ENCODE measurements at places on chromosomes 11 and 22. TPM values are rescaled to one million over a fixed set of nuclear protein-coding genes. Genes with fewer than 3 reads are reported as not detected.

DNA sequence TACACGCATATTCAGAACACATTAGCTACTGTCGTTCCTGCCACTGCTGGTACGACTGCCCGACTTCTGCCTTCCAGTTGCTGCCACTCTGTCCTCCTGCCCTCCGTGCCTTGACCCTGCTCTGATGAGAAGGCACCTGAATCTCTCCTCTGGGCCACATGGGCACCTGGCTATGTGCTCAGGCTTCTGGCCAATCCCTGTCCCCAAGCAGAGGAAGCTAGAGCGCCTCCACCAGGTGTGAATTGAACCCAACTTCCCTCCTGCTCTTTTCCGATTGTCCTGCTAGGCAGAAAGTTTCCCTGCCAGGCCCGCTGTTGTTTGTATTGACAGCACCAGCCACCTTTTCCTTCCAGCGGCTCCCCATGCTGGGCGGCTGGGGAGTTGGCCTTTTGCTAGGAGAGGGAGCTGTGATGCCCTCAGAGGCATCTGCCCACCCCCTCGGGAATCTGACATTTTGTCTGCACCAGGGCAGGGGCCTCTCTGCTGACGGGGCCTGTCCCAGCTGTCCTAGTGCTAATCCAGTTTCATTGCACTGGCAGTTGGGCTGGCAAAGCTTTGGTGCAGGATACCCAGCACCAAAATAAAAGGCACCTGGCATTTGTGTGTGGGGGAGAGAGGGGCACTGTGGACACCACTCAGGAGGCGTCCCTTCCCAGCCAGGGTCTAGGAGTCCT, 118.0 kb downstream of the GRIK4 start:
- no peaks in the 10 kb centered on the region for H3K27me3 ChIP-seq
- no peak overlapping the region for H3K27ac ChIP-seq
- H3K4me3 ChIP-seq: no peak overlapping the region
- H3K36me3 ChIP-seq: no peaks in the 10 kb centered on the region
- no peak for DNase-seq

The STARD10 gene
- total RNA-seq: 10.8 TPM

DNA sequence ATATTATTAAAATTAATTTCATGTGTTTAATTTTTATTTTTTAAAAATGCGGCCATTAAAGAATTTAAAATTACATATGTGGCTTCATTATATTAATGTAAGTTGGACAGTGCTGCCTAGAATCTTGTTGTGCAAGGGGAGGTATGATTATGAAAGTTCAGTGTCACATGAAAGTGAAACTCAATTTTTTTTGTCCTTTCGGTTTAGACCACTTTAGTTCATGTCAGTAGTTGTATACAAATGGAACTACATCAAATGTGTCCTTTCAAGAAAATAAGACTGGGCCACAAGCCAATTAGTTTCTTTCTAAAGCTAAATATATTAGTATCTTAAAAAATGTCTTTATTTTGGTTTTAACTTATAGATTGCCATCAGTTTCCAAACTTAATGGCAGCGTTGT, 35.7 kb downstream of the TBCEL start:
- no peaks in the 10 kb centered on the region for H3K27me3 ChIP-seq
- H3K4me3 ChIP-seq: no peak overlapping the region
- H3K4me1 ChIP-seq: no peaks in the 10 kb centered on the region
- DNase-seq: no peak

DNA sequence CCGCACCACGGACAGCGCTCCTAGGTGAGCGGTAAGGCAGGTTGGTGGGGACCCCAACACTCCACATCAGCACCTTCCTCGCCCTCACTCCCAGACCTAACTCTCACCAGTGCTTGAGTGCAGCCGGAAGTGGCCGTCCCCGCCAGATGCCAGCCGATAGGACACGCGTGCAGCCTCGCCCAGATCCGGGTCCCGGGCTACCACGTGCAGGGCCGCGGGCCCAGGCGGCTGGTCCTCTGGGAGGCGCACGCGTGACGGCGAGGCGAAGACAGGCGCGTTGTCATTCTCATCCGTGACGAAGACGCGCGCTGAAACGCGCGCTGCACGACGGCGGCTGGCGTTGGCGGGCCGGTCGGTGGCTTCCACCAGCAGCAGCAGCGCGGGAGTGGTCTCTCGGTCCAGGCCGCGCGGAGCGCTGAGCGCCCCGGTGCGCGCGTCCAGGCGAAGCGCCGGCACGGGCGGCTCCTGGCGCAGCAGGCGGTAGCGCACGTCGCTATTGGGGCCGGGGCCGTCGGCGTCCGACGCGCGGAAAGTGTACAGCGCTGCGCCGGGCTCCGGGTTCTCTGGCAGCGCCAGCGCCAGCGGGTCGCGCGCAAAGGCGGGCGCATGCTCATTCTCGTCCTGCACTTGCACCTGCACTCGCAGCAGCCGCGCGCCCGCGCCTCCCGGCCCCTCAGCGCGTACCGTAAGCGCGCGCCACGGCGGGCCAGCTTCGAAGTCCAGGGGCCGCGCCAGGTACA, 10.8 kb upstream of the TPP1 start:
- H3K4me3 ChIP-seq: no peak overlapping the region
- H3K27ac ChIP-seq: no peak overlapping the region
- H3K36me3 ChIP-seq: no peaks in the 10 kb centered on the region
- no peak for DNase-seq

The FGF3 gene
- not detected for total RNA-seq

Measured in SJSA1 (cell line).